ENCODE measurements at places on chromosomes 11 and 22. TPM values are rescaled to one million over a fixed set of nuclear protein-coding genes. Genes with fewer than 3 reads are reported as not detected.

The DEUP1 gene
- total RNA-seq: not detected

- DNase-seq: no peak
Measured at GRCh38 chr11:59854871-59855270, 9.6 kb upstream of the CBLIF start.

DNA sequence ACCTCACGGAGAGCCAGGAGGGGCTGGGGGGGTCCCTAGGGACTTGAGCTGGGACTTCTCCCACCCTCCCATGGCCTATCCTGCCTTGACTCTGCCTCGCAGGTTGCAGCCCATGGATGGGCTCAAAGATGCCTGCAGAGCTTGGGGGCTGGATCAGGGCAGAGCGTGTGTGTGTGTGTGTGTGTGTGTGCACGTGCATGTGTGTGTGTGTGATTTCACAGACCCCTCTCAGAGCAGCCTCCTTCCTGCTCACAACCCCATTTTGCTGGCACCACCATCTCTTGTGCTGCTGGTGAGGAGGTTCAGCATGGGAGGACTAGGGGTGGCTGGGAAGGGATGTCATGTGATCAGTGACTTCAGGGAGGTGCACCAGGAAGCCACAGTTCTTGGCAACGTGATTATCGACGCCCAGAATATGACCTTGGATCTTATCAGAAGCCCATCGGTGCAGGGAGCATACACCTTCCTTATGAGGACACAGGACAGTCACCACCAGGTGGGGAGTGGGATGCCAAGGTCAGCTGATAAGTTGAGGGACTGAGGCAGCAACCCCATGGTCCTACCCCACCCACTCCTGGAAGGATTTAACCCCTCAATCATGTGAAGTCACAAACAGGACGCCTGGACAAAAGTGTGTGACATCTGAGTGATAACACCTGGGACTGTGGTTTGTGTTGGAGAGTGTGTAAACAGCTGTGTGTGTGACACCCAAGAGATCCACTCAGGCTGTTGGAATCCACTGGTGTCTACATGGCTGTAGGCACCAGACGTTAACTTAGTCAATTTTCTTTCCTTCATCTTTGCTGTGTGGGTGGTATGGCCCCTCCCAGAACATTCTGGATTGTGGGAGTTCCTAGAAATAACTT is 1.8 kb upstream of the NAALADL1 start:
- DNase-seq: no peak

GRCh38 chr11:106076171-106076918 is 802 bp downstream of the KBTBD3 start:
- DNase-seq: no peak

GRCh38 chr11:26044389-26044788 is 287.5 kb upstream of the ANO3 start:
- no peak for DNase-seq

The GDPD4 gene
- 0.64 TPM for total RNA-seq

DNA sequence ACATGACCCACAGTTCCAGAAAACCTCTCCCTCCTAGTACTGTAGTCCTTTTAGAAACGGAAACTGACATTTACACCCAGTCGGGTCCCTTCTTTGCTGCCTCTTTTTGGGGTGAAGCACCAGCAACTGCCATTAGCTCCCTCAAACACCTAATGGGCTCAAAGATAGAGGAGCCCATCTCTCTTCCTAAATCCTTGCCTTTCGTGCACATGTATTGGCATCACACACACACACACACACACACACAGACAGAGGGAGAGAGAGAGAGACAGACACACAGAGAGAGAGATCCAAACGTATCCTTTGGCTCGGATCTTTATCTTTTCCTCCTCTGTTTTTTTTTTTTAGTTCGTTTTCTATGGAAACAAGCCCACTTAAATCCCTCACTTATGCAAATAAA is 716 bp downstream of the GRM5 start:
- DNase-seq: no peak

The PRRG4 gene
- under 0.01 TPM for total RNA-seq

The C1QTNF4 gene
- 0.43 TPM for total RNA-seq

DNA sequence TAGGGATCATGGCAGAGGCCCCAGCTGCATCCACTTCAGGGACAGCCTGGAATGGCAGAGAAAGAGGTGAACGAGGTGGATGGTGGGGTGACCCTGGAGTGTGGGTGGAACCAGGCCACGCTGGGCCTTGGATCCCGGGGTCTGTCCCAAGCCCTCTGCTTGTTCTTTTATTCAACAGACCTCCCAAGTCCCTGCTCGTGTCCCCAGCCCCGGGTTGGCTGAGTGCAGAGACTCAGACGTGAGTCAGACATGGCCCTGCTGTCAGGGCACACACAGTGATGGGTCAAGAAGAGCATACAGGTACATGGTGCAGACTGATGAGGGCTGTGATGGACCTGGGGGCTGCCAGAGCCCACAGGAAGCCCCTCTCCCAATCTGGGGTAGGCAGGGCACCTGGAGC is 6.6 kb downstream of the ARHGAP8 start:
- DNase-seq: no peak

The OR52H1 gene
- total RNA-seq: 0.86 TPM

GRCh38 chr11:93540896-93541553 is 2.2 kb downstream of the SMCO4 start:
- no peak for DNase-seq

DNA sequence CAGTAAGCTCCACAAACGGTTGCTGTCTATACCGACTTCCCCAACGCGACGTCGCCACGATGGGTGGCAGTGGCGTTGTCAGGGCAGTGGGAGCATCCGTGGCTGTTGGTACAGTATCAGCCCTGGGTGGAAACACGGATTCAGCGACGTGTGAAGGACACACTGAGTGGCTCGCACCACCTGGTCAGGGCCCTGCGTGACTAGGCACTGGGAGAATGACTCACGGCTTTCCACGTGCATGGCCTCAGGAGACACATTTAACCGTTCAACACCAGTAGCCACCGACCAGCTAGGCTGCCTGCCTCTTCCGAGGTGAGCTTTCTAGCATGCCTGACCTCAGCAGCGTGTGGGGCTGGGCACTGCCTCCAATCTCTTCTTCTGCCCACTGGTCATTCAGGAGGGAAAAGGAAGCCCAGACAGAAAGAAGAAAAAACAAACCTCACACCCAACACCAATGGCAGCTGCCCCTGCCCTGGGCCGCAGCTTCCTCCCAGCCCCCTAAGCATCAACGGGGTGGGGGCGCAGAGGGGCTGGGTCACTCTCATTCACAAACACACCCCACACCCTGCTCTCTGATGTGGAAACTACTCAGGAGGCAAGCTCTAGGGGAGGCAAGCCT is 59.0 kb downstream of the MYH9 start:
- peak; percentile 91 for DNase-seq

DNA sequence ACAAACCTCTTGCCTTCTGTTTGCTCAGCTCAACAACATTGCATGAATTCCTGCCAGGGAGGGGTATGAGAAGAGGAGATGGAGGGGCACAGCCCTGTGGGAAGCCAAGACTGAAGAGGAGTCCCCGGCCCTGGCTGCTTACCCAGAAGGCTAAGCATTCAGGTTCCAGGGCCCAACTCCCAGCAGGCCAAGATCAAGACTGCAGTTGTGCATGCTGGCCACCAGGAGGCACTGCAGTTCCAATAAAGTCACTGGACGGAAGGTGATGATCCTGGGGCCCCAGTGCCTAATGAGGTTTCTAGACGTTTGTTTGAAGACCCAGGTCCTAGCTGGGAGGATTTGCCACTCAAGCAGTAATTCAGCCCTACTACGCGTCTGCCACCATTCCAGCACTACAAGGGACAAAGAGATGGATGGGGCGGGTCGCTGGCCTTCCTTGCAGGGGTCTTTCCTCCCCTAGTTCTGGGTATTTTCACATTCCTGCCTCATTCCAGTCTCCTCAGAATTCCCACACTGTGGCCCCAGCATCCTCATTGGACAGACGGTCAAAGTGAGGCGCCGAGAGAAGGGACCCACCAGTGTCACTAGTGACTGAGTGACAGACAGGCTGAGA is 23.6 kb downstream of the ALX4 start:
- peak; percentile 45 for DNase-seq

DNA sequence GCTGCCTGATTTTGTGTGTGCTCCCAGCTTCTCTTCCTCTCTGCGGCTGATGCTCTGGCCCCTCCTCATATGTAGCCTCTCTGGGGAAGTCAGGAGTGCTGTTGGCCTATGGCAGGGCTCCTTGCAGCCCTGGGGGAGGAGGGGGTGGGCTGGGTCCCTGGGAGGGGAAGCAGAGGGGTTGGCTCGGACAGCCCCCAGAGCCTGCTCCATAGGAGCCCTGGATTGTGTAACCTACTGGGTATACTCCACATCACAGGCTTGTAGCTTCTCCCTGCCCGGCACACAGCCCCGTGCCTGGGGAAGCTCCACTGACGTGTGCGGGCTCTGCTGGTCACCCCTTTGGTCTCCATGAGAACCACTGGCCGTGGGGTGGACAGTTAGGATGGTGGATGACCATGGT is 113.8 kb downstream of the ST3GAL4 start:
- DNase-seq: no peak

DNA sequence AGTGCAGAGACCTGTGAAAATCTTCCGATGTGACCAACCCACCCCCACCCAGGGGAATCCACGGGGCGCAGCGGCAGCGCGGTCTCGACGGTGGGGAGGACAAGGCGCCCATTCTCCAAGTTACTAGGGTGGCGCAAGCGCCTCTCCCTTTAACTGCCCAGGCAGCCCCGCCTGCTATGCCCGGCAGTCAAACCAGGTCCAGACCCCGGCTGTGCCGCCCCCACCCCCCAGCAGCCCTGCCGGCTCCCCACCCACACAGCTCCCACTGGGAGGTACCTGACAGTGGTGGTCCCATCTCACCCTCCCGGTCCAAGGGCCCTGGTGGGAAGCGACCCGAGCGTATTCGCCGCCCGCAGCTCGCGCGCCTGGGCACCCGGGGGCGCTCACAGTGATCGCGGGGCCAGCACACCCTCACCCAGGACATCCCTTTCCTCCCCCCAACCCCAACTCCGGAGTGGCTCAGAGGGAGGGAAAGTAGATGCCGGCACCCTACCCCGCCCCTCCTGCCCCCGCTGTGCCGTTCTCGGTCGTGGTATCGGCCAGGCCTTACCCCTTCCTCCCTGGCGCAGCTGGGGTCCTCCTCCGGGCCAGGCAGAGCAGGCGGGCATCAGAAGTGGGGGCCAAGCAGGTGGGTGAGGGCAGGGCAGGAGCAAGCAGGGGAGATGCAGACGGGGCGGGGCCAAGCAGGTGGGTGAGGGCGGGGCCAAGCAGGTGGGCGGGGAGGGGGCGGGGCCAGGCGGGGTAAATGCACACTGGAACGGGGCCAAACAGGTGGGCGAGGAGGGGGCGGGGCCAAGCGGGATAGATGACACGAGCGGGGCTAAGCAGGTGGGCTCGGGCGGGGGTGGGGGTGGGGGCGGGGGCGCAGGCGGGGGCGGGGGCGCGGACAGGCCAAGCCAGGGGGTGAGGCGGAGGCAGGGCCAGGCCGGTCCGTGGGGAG is at the start of gene TRPM5:
Gene TRPM5, minus strand, starts transcription at position 634 of the 940 bp plus-strand sequence. CDS start 21,478 bp downstream, outside the sequence.
- no peak for DNase-seq

The RASSF7 gene
- total RNA-seq: 14.2 TPM

The TEX12 gene
- total RNA-seq: 0.32 TPM

DNA sequence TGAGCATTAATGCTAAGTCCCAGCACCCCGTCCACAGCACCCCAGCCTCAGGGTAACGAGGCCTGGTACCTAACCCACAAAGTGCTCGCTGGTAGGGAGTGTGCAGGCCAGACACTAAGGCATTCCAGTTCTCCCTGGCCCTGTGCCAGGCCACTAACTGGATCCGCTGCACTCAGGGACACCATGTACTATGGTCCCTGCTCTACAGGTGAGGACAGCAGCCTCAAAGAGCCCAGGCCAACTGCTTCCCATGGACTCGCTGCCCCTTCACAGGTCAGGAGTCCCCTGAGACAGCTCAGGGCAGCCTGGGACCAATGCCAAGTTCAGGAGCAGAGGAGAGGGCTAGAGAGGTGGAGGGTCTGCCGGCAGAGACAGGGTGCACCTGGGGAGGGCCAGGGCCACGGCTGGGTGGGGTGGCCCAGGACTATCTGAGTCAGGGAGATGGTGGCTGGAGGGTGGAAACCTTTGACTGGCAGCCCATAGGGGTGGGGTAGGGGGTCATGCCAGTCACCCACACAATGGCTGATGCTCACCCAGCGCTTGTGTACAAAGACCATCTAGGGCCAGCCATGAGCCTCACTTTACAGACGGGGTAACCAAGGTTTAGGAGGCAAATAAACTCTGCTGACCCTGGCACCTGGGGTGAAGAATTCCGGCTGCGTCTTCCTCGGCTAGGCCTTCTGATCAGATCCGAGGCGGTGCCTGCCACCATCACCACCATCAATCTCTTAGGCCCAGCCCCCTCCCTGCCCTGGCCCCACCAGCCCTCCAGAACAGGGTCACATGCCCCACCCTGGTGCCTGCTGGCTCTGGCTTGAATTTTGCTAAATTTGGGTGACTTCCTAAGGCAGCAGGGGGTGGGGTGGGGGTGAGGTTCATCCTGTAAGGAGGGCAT is 5.6 kb downstream of the OSBPL5 start:
- no peak for DNase-seq

GRCh38 chr22:41917903-41918791 is 3.3 kb upstream of the SHISA8 start:
- peak; percentile 33 for DNase-seq

GRCh38 chr11:35214226-35214770 is 75.3 kb downstream of the CD44 start:
- peak; percentile 28 for DNase-seq

GRCh38 chr11:11975201-11976092 is 33.0 kb downstream of the DKK3 start:
- no peak for DNase-seq

The CECR2 gene
- total RNA-seq: not detected

- no peak for DNase-seq
Measured at GRCh38 chr11:126782810-126783209, 217.8 kb downstream of the KIRREL3 start.

GRCh38 chr11:114569801-114570200 is 10.1 kb upstream of the NXPE1 start:
- DNase-seq: peak; percentile 20

- DNase-seq: no peak
Measured at GRCh38 chr11:125435461-125436238, 60.4 kb downstream of the FEZ1 start.

GRCh38 chr11:112610494-112610893 is 349.8 kb upstream of the PLET1 start:
- no peak for DNase-seq

DNA sequence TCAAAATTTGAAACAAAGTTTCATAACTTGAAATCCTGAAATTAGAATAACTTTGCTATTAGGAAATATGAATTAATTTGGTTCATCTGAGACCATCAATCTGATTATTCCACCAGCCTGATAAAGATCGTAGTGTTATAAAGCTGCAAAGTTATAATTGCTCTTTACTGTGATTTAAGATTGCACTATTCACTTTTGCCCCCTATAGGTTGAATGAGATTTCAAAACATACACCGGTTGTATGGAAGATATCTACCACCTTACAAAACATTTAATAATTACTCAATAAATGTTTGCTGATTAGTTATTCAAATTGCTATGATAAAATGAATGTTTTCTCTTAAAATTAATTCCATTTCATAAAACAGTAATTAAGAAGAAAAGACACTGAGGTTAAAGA is 26.1 kb downstream of the APIP start:
- no peak for DNase-seq
